Suppressor macrophage (primary cell): ENCODE measurements at places on chromosomes 5 and 9.
A peak's percentile ranks its signal among the peaks of the same experiment; 100 is the strongest.

GRCh38 chr9:76216161-76216649 is 178.0 kb downstream of the RFK start:
- DNase-seq, result peak; percentile 52

GRCh38 chr9:3856592-3856991 is 330.8 kb upstream of the RFX3 start:
- no peak for DNase-seq

GRCh38 chr5:167850911-167851310 is 440.5 kb upstream of the WWC1 start:
- no peak for DNase-seq

DNA sequence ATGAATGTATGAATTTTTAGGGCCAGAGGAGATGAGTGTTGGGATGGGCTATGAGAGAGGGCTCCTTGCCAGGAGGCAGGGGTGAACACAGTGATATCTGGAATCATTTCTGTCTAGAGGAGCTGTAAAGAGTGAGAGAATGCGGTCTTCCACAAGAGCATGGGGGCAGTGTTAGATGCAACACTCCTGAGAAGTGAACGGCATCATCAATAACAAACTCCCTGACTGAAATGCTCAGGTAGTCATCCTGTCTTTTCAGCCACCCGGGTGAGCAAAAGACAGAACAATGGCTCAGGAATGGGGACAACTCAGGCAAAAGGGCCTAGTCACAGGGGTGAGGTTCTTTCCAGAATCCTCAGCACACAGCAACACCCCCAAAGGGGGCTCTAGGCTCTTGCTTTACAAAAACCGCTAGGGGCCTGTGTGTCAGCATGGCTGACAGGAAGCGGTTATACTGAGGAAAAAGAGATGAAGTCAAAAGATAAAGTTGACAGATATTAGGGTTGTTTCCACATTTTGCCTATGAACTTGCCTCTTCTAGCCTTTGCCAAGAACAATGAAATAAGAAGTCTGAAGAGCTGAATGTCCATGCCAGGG is 104.6 kb upstream of the LRRTM2 start:
- DNase-seq, result no peak

- DNase-seq, result no peak
Measured at GRCh38 chr5:121974261-121974660, 12.5 kb downstream of the SRFBP1 start.

GRCh38 chr5:172008111-172008455 is 1.6 kb upstream of the FBXW11 start:
- no peak for DNase-seq

GRCh38 chr5:110653231-110653970 is 73.1 kb downstream of the TMEM232 start:
- no peak for DNase-seq

DNA sequence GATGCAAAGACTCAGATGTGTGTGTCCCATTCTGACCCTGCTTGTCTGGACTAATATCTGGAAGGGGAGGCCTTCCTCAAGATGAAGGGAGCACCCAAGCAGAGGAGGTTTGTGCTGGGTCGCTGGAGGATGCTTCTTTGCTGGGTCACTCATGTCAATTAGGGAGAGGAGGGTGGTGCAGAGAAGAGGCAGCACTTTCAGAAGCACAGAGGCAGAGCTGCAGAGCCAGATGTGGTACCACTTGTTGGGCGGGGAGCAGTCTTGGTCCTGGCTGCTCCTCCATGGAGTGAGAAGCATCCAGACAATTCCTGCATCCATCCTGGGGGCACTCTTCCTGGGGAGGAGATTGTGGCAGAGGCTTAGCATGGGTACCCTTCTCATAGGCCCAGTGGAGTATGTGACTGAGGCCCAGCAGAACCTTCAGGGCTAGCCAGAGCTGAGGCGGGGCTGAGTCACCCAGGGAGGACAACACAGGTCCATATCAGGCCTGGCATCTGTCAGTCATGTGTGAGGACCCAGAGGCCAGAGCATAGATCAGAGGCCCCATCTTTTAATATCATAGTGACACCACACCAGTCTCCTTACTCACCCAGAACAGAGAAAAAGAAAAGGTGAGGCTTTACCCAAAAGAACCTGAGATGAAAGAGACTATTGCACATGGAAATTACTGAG is 59.8 kb downstream of the TNFSF15 start:
- DNase-seq, result no peak

DNA sequence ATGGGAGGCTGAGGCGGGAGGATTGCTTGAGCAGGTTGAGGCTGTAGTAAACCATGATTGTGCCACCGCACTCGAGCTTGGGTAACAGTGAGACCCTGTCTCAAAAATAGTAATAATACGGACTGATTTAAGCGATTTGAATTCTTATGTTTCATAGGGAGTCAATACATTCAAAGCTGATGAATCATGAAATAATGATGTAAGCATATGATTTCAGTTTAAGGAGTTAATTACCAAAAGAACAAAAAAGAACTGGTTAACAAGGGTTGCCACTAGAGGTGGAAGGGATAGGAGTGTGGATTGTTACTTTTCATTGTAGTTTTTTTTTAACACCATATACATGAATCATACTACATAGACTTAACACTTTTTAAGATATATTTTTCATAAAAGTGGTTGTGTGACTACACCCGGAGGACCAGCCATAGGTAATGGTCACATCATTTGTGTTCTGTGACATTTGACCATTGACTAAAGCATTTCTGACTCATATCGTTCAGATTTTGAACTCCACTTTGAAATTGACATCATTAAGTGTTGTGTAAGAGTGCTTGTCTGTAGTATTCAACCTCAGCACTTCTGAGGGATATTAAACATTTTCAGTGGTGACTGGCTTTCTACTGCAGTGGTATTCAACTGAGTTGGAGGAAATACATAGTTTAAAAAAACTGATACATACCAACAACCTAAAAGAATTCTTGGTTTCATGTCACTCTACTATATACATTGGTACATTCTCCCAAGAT is 7.0 kb downstream of the TRMT10B start:
- peak; percentile 28 for DNase-seq

- DNase-seq, result no peak
Measured at GRCh38 chr9:110742741-110743371, 74.3 kb downstream of the MUSK start.

- no peak for DNase-seq
Measured at GRCh38 chr5:28046596-28046995, 1008.2 kb upstream of the CDH9 start.

- DNase-seq, result peak; percentile 36
Measured at GRCh38 chr5:148437249-148437648, 53.5 kb downstream of the FBXO38 start.
